Stimulated activated CD8-positive, alpha-beta memory T cell treated with anti-CD3 and anti-CD28 coated beads, Interleukin-15, amount 100 ng/mL, for 24 hours (primary cell): ENCODE measurements at places on chromosomes 3 and 15.

GRCh38 chr3:8713901-8714759, 19.5 kb upstream of the CAV3 start:
- DNase-seq: no peak

DNA sequence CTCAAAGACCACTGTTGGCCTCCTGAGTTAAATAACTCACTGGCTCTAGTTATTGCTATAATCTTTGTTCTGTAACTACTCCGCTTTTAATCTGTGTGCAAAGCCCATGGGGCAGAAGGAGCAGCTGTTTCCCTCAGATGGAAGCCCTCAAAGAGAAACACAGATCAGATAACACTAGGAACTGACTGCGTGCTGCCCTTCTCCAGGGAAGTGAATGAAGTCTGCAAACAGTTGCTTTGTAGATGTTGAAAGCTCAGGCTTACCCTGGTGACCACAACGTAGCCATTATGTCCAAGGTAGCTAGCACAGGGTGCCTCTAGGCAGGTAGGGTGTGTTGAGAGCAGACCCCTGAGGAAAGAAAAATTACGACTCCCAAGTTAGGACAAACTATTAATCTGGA, 152.3 kb upstream of the STAC start:
- DNase-seq: no peak

- no peak for DNase-seq
Measured at GRCh38 chr15:89406940-89407607, 72.5 kb upstream of the POLG start.

DNA sequence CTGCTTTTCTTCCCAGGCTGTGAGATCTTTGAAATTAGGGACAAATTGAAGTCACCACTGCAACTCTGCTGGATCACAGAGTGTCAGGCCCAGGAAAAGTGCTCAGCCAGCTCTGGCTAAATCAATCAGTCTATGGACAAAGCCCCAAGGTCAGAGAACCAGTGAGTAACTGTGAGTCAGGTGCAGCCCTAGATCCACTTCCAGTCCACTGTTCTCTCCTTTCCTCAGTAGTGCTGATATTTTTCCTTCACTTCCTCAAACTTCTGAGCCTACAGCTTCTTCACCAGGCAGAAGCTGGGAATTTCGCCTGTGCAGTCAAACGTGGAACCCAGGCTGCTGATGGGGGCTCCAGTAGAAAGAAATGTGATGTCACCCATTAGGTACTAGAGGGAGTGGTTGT, 75.1 kb upstream of the TRIM42 start:
- no peak for DNase-seq

DNA sequence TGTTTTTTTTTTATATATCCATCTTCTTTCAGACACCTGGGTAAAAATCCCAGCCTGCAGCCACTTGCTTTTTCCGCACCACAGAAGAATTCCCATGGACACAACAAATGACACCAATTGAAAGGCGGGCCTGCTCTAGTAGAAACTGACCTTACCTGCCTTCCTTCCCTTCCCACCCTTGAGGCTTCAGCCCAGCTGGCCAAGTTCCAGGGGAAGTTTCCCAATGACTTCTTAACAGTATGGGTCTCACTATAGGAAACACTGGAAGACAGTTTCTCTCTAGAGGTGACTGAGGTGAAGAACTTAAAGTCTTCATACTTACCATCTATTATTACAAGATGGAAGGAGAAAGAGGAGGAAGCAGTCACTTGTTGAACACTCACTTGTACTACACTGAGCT, 714.2 kb upstream of the NR2F2 start:
- DNase-seq: no peak

- DNase-seq: no peak
Measured at GRCh38 chr3:137062250-137062649, 104.5 kb downstream of the IL20RB start.

DNA sequence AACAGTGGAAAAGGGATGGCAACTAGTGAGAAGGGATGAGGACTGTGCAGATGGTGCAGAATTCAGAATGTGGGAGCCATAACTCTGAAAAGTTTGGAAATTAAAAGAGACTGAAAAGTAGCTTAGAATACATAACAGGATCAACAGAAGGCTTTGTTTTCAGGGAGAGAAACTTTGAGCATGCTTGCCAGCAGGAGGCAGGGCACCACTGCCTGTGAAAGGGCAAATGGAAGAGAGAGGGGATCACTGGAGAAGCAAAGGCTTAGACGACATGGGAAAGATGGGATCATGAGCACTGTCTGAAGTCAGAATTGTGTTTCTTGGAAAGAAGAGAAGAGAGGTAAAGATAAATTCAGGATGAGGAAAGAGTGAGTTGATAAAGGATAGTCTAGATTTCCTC, 99.6 kb downstream of the ABI3BP start:
- DNase-seq: no peak

DNA sequence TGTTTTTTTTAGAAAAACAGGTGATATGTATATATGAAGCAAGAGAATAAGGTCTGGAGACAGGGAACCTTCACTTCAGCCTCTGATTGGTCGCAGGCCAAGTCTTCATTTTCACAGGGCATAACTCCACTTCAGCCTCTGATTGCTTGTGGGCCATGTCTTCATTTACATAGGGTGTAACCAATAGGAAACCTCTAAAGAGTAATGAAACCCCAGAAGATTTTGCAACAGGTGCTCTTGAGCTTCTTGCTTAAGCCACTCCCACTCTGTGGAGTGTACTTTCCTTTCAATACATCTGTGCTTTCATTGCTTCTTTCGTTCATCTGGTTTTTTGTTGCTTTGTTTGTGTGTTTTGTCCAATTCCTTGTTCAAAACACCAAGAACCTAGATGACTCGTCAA, 22.6 kb upstream of the SCG3 start:
- no peak for DNase-seq

- DNase-seq: no peak
Measured at GRCh38 chr3:186946756-186947375, 16.5 kb downstream of the ST6GAL1 start.

DNA sequence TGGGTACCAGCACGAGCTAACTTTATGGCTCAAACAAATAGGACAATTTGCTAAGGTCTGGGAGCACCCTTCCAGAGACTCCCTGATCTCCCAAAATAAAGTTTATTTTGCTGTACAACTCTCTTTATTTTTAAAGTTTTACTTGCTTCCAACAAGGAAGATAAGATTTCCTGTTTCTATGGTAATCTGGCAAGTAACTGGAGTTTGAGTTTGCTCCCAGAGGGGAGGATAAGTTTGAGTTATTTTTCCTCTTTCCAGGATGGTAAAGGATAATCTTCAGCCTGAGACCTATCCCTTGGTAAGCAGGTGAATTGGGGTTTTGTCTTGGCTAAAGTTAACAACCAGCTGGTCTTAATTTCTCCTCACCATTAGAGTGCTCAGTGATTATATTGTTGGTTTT, 1019.4 kb upstream of the ALCAM start:
- DNase-seq: no peak

DNA sequence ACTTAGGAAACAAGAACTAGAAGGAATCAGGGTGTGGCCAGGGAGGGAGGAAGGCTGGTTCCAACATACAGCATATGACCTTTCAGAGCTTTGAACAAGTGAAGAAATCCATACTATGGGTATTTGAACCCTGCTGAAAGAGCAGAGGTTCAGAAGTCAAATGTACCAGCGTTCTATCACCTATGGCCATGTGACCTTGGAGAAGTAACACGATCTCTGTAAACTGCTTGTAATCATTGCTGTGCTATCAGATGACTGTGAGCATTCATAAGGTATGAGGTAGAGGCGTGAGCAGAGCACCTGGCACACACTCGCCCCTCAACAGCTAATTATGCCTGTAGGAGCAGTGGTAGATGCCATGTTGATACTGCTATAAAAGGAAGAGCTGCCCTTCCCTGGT, 55.2 kb downstream of the KLHL6 start:
- DNase-seq: no peak

DNA sequence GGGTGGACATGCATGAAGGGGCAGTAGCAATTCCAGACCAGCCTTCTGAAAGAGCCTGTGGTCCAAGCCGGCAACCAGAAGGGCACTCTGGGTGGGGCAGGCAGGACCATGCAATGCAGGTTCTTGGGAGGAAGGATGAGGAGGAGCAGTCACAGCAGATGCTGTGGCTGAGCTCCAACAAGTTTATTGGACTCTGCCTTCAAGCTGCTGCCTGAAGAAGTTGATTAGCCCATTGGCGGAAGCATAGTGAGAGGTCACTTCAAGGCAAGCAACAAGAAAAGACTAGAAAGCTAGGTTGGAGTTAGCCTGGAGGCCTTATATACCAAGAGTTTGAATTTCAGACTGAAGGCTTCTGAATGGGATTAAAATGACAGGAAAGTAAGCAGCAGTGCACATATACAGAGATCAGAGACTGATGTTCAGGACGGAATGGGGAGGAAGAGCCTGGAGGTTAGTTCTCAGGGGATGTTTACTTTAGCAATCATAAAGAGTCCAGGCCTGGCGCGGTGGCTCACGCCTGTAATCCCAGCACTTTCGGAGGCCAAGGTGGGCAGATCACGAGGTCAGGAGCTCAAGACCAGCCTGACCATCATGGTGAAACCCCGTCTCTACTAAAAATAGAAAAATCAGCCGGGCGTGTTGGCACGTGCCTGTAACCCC, 39.9 kb downstream of the SFMBT1 start:
- DNase-seq: no peak

- no peak for DNase-seq
Measured at GRCh38 chr15:70343961-70344621, 246.4 kb upstream of the TLE3 start.

DNA sequence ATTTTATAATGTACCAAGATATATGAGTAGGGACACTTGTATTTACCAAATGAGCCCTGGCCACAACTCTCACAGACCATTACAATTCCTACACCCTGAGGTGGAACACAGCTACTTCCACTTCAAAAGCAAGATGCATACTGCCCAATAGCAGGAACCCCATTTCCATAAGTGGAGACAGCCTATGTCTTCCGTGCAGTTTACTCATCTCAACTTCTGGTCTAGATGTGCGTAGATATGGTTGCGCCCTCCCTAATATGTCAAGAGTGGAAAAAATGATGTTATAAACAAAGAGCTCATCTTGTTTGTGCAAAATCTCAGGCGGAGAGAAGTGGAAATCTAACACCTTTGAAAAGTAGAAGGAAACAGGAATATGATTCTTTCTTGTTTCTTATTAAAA, 44.6 kb downstream of the RAB27A start:
- no peak for DNase-seq

GRCh38 chr3:34374521-34374920, 576.1 kb downstream of the PDCD6IP start:
- no peak for DNase-seq
